ENCODE measurements at places on chromosomes 2 and 18.

GRCh38 chr2:94970353-94970752 lies 55.2 kb upstream of the MAL start:
- DNase-seq, result no peak

GRCh38 chr2:51490576-51491234 lies 458.8 kb upstream of the NRXN1 start:
- DNase-seq, result no peak

DNA sequence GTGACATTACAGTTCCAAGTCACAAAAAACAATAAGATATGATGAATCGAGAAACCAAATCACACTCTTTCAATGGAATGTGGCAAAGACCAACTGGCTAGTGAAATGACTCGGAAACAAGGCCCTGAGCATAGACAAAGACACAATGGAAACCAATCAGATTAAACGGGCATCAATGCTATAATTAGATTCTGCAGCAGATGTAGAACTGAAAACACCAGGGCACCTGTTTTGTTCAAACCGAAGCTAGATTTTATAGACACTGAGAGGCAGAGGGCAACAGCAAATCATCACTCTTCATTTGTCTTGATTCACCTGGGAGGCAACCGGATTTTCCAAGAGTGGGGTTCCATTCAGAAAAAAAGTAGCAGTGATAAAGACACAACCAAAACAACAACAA lies 92.8 kb upstream of the BARD1 start:
- DNase-seq, result no peak

DNA sequence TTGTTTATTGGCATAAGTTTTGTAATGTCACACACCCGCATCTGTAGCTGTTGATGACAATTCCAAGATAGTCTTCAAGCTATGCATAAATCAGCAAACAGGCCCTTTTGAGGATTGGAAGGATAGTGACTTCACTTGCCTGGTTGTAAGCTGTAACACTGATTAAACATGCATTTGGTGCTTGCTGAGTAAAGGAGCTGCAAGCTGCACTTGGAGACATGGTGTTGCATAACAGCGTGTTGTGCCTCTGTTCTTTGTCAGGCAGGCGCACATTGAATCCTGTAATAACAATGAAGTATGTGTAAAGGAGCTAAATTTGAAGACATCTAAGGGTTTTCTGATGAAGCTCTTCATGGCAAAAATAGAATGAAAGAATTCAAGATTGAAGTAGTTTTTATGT lies 68.7 kb upstream of the TTC27 start:
- no peak for DNase-seq

DNA sequence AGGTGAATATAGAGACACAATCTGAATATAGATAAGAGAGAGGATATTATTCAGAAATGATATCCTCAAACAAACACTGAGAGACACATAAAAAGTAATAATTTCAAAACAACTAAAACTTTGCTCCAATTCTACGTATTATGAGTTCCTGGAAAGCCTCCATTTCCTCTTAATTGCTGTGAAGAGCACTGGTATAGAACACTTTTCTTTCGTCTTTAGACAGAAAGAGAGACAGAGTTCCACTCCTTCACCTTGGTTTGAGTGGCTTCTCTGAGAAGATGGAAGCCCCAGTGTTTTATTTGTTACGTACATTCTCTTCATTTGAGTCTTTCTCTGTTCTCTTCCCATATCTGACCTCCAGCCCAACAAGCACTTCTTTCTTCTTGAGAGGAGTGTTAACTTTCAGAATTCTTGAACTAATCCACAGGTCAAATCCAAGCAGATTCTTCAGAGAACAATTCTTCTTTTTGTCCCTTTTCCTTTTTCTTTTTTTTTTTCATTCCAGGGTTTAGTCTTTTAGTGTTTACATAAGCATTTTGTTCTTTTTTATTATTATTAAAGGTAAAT lies 6.4 kb upstream of the PIK3C3 start:
- no peak for DNase-seq

DNA sequence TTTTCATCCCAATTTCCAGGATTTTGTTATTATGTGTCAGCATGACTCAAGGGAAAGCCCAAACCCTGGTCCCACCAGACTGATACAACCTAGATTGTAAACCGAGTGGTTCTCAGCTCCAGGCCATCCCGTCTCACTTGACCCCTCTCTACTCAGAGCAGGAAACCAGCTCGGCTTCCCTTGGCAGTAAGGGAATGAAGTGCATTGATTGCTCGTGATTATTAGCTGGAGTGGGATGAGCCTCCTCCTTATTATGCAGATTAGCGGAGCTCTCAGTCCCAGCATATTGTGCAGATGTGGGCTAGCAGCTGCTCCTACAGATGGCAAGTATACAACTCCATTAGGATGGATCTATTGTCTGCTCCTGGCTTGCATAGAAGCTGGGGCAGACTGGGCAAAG lies 167.6 kb downstream of the LNPK start:
- no peak for DNase-seq

- DNase-seq, result no peak
Measured at GRCh38 chr18:6755107-6755506, 25.6 kb downstream of the ARHGAP28 start.

GRCh38 chr18:48646976-48647375 lies 108.1 kb downstream of the CTIF start:
- DNase-seq, result no peak

DNA sequence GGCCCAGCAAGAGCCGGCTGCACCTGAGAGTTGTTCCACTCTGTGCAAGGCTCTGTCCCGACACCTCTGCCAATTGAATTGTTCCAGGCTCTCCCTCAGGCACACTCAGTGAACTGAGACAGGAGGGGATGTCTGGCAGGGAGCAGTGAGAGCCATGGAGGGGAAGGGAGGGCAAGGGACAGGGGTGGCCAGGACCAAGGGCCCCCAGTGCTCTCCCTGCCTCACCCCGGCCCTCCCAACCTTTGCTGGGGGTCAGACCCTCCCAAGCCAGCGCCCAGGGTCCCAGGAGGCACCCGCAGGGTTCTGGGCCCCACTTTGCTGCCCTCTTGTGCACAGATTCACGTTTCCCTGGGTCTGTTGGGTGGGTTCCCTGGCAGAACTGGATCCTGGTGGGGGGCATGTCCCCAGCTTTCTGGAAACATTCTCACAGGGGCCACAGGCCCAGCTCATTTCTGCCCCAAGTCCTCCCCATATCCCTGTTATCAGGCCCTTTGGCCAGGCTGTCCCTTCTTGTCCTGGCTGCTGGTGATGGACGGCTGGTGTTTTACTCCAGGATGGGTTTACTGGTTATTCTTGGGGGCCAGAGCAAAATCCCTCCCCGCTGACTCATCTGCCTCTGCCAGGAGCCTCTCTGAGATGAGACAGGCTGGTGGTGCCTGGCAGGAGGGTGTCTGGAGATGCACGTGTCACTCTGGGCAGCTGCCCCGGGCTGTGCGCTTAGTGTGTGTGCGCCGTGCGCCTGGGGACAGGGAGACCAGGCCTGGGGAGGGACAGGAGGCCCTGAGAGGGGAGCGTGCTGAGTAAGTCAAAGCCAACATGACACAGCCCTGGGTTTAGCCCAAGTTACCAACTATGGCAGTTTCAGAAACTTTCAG lies 136.5 kb upstream of the CTDP1 start:
- DNase-seq, result no peak

DNA sequence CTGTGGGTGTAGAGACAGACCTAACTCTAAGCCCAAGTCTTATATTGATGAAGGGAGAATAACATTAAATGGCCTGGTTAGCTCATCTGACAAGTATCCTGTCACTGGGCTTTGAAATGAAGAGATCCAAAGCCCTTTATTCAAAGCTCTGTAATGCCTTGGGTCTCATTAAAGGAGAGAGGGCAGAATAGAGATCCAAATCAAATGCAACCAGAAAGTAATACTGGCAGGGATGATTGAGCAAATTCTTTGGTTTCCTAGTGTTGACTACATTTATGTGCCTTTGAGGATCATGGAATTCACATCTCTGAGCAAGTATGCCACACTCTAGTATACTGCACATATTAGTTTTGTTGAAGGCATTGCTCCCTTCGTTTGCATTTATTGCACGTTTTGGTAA lies 147.9 kb upstream of the CAVIN2 start:
- no peak for DNase-seq

GRCh38 chr2:108266218-108266617 lies 22.5 kb upstream of the SULT1C2 start:
- no peak for DNase-seq

DNA sequence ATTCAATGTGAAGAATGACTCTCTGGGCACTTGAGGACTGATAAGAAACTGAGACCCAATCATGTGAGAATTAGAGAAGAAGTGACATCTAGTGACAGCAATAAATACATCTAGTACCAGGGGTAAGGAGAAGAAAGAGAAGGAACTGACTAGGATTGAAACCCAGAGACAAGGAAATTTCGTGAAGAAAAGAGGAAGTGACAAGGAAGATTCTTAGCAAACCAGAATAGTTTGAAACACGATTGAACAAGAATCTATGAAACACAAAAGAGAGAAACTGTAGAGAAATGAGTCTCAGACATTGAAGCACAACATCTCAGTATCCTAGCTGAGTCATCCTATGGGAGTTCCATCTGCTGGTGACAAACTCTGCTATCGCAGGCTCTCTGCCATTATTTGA lies 571.9 kb upstream of the PKDCC start:
- DNase-seq, result no peak

- no peak for DNase-seq
Measured at GRCh38 chr2:23522726-23523372, 137.9 kb downstream of the KLHL29 start.

GRCh38 chr18:6951336-6952090 lies 166.1 kb downstream of the LAMA1 start:
- no peak for DNase-seq

DNA sequence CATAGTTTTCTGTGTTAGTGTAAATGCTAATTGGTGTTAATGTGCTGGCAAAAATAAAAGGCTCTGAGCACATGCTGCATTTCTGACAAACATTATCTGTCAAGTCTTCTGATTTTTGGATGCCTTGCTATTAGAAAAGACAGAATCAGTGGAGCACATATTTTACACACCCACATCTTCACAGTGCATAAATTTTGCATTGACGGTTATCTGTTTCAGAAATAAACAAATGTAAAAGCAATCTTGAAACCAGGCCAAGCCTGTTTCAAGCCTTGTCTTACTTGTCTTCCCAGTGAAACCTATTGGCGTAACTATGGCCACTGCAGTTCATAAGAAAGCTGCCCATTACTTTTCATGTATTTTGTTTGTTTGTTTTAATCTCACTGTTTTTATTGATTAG lies 333.7 kb upstream of the CDH19 start:
- DNase-seq, result no peak

DNA sequence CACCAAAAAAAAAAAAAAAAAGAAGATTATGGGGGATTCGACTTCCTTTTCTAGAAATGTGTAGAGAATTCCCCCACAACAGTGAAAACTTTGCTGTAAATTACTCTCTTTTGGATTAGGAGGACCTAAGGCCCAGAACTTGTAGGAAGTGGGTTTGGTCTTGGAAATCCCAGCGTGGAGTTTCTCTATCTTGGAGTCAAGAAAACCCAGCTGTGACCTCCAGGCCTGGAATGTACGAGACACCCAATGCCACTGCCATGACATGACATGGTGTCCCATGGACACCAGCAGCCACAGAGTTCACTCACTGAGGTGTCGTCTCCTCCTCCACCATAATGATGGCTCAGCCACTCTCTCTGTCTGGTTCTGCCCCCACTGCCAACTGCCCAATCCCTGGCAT lies 202.3 kb downstream of the ALPK2 start:
- DNase-seq, result no peak

DNA sequence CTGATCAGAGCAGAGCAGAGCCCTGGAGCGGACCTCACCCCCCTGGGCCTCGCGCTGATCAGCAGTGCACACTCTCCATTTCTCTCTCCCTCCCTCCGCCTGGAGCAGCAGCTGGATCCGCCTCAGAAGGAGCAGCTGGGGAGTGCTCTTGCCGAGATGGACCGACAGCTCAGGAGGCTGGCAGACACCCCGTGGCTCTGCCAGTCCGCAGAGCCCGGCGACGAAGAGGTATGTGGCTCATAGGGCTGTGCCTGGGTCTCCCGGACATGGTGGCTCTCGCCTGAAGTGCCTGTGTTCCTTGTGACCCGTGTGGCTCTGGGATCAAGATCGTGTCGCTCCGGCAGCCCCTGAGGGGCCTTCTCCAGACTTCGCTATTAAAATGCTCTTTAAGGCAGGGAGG lies 102.5 kb downstream of the USP40 start:
- DNase-seq, result no peak

All from naive thymus-derived CD4-positive, alpha-beta T cell (primary cell).